ENCODE measurements at places on chromosomes 1 and 21.

DNA sequence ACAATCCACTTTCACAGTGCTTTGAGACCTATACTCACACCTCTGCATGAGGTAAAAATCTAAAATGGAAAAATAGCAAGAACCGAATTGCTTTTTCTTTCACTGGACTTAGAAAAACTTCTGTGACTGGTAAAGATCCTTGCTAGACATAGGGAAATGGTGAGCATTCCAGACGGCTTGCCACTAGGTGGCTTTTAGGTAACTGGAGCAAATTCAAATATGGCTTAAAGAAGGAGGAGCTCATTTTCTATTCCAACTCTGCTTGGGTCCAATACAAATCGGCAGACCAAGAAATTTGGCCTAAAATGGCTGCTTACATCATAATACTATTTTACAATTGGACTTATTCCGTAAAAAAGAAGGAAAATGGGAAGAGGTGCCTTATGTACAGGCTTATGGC lies 977.9 kb downstream of the ADGRL2 start:
- no peak for DNase-seq

DNA sequence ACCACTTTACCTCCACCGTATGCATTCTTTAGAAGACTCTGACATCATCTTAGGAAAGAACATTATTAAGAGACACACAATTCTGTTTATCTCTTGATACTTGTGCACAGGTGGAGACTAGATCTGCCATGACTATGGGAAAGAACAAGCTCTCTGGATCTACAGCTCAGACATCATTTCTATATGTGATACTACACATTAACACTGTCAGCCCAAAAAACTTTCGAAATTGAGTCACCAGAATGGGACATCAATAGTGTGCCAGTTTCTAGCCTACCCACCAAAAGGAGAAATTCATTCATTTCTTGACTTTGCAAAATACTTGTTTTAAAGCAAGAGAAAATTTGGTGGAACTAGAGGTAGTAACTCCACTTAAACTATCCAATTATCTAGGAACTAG lies 6.0 kb upstream of the EVI5 start:
- DNase-seq: no peak

DNA sequence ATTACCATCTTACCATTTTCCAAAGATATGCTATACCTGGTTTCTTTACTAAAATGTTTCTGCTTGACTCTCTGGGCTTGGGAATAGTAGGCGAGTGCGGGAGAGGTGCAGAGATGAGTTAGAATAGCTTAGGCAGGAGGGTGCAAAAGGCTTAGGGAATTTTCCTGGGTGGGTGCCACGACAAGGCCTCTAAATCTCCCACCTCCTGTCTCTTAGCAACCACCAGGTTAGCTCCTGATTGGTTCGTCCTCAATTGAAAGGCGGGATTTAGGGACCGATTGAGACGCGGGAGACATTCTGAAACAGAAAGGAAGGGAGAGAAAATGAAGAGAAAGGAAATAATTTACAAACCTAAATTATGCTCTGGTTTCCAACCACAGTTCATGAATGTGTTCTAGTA lies 3.1 kb downstream of the ACKR1 start:
- DNase-seq: no peak

DNA sequence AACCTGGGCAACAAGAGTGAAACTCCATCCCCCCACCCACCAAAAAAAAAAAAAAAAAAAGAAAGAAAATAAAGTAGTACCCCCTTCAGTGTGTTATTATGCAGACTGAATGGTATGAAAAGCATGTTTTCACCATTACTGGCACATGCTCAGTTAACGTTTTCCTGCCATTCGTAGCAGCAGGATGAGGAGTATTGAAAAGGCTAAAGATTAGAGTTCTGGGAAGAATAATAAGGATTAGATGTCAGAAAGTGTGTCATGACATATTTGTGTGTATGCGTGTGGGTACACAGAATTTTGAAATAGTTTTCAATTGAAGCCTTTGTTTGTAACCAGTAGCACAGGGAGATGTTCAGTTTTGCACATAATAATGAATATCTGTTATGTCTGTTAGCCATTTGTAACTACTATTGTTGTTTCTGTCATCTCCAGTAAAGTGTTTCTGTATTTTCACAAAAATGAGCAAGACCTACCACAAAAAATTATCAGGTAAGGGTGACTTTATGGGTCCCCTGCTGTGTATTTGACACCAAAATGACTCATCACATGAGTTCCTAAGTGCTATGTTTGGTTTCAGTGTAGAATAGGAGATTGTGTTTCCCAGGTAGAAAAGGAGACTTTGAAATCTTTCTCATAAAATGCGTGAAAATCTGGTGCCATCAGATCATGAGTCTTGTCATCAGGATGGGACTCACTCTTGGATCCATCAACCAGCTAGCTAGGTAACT lies 358.9 kb downstream of the DISC1 start:
- DNase-seq: no peak

GRCh38 chr21:41761211-41761933 lies 5.5 kb downstream of the RIPK4 start:
- no peak for DNase-seq

DNA sequence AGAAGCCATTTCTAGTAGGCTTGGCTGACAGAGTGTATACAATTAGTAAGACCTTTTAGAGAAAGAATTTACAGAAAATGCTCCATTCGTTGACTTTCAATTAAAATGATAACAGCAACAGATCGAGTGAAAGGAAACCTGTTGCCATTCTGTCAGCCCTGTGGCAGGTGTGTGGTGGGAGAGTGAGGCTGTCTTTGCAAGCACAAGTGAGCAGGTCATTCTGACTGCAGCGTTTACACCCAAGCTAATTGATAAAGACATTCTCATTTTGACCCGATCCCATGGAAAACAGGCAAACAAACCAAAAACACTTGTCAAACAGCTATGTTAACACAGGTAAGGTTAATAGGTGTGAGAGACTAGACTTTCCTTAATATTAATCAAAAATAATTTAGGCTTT lies 257.3 kb downstream of the PTBP2 start:
- no peak for DNase-seq

GRCh38 chr1:196324345-196324744 lies 283.9 kb downstream of the KCNT2 start:
- DNase-seq: no peak

DNA sequence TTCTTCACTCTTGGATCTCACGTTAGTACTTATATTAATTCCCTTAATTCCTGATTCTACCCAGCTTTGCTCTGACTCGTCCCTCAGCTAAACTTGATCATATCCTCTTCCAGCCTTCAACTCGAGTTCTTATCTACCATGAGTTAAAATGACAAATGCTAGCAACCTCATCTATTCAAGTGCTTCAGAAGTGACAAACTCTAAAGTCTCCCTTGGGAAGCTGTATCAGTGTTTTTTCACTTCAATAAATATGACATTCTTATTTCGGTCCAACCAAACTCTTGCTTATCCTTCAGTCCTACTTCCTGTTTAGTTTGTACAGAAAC lies 75.3 kb downstream of the FOXJ3 start:
- no peak for DNase-seq

DNA sequence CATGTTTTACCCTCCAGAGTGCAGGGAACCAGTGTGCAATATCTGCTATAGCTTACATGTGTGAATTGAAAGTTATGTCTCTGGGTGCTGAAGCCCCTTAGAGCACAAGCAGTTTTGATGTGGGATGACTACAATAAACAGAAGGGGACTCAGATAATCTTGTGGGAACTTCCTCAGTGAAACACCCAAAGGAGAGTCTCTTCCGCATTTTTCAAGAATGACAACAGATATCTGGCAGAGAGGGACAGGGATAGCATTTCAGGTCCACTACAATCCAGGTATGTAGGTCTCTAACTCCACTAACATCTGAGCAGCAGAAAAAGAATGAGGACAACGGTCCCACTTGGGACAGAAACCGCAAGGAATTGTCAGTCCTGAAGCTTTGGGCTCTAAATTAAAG lies 67.6 kb upstream of the PDE4B start:
- no peak for DNase-seq

- DNase-seq: no peak
Measured at GRCh38 chr21:42499444-42500112, 3.6 kb upstream of the RSPH1 start.

- DNase-seq: no peak
Measured at GRCh38 chr1:214503553-214503952, 47.8 kb downstream of the PTPN14 start.

DNA sequence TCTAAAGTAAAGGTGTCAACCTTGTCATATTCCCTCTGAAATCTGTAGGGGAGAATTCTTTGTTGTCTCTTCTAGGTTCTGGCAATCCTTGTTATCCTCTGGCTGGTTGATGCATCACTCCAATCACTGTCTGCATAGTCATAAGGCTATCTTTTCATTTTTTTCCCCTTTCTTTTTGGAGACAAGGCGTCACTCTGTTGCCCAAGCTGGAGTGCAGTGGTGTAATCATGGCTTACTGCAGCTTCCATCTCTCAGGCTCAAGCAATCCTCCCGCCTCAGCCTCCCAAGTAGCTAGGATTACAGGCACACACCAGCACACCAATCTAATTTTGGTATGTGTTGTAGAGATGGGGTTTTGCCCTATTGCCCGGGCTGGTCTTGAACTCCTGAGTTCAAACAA lies 12.9 kb downstream of the DPYD start:
- no peak for DNase-seq

DNA sequence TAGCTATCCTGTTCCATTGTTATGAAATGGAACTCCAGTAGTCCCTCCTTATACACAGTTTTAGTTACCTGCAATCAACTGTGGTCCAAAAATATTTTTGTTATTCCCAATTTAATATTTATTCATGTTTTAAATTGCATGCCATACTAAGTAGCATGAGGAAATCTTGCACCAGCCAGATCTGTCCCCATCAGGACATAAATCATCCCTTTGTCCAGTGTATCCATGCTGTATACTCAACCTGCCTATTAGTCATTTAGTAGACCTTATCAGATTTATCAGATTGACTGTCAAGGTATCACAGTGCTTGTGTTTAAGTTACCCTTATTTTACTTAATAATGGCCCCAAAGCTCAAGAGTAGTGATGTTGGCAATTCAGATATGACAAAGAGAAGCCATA lies 207.9 kb upstream of the DMRTA2 start:
- no peak for DNase-seq

DNA sequence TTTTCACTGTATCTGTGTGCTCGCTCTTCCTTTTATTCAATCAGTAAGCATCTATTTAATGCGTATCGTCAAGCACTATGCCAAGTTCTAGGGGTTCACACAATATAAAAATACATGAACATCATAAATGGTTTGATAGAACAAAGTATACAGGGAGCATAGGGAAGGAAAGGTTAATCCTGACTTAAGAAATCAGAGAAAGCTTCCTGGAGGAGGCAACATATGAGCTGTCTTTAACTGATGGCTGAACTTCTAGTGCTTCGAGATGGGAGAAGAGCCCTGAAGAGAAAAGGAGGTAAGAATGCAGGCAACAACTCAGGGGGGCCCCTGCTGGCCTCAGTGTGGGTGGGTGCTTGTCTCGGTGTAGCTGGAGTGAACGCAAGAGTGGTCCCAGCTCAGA lies 63.6 kb upstream of the GALNT2 start:
- DNase-seq: no peak

- DNase-seq: no peak
Measured at GRCh38 chr1:1400576-1401456, 1.7 kb upstream of the CCNL2 start.

DNA sequence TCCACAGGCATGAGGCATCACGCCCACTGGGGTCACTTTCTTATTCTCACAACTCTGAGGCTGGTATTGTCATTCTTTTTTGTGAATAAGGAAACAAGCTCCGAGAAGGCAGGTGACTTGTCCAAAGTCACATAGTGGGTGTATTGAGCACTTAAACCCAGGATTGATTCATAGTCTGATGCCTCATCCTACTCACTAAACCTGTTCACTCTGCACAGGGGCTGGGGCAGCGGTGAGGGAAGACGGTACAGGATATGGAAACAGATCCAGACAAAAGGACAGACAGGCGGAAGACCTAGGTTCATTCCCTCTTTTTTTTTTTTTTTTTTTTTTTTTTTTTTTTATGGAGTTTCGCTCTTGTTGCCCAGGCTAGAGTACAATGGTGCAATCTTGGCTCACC lies 56.6 kb downstream of the NKAIN1 start:
- no peak for DNase-seq

DNA sequence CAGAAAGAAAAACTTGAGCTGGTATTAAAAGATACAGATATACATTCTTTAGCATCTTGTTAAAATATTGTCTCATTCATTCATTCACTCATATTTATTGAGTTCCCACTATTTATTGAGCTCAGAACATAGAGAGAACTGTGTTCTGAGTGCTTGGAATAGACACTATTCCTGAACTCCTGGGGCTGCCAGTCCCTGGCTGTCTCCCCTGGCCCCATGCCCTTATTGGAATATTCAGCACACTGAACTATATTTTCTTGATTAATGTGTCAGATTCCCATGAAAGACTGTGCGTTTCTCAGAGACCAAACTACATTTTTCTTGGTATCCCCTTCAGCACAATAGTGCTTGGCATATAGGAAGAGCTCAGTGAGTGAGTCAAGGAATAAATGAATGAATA lies 44.0 kb upstream of the DAB1 start:
- no peak for DNase-seq

DNA sequence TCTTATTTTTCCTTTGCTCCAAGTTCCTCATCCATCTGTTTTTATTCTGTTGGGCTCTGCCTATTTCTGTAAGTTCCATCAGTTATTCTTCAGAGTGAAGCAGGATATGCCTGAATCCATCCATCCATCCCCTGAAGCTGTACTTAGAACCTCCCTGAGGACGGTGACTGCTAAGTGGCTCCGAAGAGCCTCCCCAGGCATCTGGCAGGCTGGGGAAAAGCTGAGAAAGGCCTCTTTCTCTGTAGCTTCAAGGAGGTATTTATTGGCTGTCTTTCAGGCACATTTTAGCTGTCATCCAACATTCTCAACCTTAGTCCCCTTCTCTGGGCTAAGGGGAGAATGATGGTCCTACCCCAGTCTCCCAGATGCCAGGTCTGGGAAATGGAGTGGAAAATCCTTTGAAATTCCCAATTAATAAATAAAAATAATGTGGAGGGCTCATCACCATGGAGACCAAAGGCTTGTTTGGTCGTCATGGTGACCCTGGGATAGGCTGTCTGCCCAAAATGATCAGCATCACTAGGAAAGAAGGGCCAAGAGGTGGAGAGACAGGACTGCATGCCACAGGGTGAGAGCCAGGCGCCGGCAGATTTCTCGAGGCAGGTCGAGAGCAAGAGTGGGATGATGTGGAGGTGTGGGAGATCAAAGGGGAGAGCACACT lies 82.0 kb downstream of the UBIAD1 start:
- no peak for DNase-seq

- DNase-seq: no peak
Measured at GRCh38 chr21:35026617-35027562, 22.2 kb downstream of the RUNX1 start.

- no peak for DNase-seq
Measured at GRCh38 chr1:99598738-99599411, 47.0 kb upstream of the PALMD start.

- DNase-seq: no peak
Measured at GRCh38 chr1:237478842-237479241, 411.9 kb downstream of the ZP4 start.

DNA sequence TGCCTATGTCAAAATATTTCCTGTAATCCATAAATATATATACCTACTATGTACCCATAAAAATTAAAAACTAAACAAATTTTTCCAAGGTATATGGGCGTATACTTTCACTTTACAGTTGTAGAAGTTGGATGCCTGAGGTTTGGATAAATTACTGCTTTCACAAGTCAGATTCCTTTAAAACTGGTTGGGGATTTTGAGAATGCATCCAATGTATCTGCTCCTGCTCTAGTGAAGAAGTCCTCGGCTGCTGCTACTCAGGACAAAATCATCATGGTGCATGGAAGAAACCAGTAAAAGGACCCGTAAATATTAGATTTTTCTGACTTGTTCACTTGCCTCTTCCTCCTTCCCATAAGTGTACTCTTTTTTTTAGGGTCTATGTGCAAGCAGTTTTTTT lies 841.1 kb downstream of the USP25 start:
- DNase-seq: no peak
